ENCODE measurements at places on chromosomes 1 and 21.

DNA sequence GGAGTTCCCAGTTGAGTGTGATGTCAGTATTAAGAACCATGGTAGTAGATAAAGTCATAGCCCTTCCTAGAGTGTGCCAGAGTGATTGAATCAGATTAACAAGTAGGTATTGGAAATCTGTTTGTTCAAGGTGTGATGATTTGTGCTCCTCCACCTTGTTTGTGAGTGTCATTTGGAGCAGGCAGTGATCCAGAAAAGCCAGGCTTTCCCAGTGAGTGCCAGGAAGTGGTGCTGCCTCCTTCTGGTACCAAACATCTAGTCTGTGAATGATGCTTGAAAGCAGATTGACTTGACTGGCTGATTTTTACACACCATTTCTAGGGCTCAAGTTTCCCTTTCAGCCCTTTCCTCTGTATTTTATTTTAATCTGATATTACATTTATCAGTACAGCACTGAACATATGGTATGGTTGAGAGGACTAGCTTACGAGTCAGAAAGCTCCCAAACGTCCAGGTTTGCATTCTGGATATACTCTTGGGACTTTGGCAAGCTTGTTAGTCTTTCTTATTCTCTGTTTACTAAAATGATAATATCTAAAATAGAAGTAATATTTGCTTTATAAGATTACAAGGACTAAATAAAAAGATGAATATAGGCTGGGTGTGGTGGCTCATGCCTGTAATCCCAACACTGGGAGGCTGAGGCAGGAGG lies 100.7 kb downstream of the PATJ start:
- no peak for DNase-seq

DNA sequence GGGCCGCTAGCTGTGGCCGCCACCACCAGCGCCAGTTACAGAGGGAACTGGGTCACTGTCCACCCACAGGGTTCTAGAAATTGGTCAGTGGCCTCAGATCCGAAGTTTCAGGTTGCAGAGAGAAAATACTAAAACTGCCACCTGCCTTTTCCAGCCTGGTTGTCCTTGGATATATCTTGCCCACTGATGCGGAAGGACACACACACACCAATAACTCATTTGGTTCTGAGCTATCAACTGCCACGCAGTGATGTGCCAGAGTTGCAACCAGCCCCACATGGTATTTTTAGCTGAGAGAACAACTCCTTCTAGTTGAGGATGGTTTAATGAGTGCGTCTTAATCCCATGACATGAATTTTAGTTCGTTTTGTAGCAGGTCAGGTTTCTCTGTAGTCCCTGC lies 68.1 kb downstream of the SH3BGR start:
- no peak for DNase-seq

- no peak for DNase-seq
Measured at GRCh38 chr1:222370081-222370912, 177.6 kb downstream of the HHIPL2 start.

DNA sequence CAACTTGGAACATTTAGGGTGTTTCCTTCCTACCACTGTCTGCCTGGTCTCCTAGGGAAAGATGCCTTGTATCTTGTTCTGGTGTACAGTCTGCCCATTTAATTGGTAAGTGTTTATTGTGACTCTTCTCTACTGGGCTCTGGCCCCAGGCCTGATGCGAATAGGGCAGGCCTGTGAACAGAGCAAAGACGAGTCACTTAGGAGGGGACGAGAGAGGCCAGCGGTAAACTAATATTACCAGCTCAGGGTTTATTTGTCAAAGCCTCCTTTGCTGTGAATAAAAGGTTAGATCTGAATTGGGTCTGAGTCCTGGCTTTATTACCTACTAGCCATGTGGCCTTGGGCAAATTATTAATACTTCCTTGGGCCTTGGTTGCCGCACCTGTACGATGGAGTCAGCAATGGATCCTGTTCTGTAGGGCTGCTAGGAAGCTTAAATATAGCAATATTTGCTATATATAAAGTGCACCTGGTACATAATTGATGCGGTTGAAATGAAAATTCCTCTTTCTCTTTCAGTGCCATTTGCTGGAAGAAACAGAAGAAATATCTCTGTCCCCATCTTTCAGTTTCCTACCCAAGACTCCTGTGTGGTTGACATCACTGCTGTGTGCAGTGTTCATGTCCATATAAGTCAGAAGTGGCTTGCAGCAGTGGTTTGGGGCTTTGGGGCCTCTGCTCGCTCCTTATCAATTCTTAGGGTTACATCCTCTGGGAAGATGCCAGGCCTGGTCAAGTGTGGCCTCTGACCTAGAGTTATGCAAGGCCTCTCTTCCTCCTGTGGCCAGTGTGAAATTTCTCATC lies 32.4 kb downstream of the MAPKAPK2 start:
- no peak for DNase-seq

DNA sequence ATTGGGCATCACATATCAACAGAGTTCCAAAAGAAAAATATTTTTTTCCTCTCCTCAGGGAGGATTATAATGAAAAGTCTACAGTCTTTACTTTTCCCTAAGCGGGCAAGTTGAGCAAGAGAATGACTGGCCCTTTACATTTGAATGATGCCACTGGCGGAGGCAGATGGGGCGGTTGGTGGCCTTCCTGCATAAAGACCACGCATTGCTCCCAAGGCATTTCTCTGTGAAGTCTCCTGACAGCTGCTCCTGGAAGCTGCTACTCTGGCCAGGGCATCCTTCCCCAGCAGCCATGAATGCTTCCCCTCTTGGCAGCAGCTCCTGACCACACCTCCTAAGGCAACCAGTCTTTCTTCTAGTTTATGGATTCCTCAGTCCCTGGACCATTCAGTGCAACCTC lies 161.1 kb upstream of the RRP15 start:
- DNase-seq = no peak

- DNase-seq = no peak
Measured at GRCh38 chr1:98030483-98030882, 109.6 kb upstream of the DPYD start.

- DNase-seq = no peak
Measured at GRCh38 chr1:237671262-237671661, 219.5 kb downstream of the ZP4 start.

DNA sequence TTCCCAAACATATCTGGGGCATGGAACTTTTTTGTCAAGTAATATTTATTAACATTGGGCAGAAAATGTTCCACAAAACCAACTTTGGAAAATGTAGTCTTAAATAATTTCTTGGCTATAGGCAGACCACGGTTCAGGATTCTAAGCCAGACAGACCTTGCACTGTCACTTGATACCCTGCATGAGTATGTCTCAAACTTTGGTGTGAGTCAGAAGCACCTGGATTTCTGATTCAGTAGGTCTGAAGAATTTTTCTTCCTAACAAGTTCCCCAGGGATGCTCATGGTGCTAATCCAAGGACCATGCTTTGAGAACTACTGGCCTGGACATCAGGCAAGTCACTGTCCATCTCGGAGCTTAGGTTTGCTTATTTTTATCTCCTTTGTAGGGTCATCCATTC lies 562.0 kb downstream of the PLPP3 start:
- no peak for DNase-seq

DNA sequence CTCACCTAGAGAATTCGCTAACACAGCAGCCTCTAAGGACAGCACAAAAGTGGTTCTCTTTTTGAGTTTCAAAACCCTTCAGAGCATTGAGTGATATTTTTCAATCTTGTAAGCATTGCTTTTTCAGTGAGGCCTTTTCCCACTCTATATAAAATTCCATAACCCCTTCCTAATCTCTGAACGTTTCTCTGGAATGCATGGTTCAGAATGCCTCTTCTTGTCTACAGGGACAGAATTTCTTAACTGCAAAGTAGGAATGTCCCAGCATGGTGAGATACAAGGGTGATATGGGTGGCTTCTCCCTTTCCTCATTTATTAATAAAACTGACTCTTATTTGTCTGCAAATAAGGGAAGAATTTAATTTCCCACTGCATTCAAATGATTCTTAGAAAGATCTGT lies 377.9 kb downstream of the LTN1 start:
- no peak for DNase-seq

DNA sequence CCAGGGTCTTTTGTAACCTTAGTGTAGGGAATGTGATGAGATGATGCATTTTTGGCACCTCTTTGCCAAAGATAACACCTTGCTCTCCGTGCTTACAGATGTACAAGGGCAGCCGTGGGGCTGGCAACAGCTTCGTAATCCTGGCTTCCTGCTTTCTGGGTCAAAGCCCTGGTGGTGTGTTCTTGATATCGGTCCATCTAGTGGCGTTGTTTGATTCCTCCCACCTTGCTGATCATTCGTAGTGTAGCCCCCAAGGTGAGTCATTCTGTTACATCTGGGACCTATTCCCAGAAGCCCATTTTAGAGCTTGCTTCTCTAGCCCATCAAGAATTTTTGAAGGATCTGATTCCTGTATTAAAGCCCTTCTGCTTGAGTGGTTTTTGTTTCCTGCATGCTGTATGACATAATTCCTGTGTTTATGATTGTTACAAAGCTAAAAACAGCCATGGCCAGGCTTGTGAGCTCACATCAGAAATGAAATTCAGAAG lies 7.0 kb upstream of the CCT8 start:
- no peak for DNase-seq
